ENCODE measurements at places on chromosomes 3 and 15.

DNA sequence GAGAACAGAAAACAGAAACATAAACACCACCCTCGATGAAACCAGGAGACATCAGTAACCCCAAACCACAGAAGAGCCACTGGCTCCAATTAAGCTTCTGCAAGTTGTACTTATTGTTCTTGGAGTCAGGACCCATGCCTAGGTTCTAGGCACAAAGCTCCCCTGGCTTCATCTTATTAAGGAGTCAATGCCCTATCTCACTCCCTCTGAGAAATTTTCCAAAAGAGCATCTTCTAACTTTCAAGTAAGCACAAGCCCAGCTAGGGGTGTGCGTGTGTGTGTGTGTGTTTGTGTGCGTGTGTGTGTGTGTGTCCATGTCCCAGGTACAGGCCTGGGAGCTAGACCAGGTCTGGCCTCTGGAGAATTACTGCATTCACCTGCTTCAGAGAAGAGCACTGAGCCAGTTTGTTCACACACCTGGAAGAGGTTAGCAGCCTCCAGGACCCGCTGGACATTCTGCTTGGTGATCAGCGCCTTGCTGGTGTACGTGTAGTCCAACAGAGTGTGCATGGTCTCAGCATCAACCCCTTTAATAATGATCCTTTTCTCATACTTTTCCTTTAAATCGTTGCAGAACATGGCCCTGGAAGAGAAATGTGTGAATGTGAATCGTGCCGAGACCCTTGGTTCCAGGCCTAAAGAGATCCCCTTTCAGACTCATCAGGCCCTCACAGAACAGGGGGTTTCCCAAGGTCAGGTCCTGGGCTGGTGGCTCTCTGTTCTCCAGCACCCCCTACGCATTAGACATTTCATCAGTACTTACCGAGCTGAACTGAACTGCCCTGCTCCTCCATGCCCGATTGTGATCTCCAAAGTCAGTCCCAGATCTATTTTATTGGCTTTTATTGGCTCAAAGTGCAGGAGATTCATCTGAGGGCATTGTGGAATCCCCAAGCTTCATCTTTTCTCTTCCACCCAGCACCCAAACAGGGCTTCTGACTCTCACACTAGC, 27.8 kb downstream of the KLHL6 start:
- DNase-seq, result no peak

- DNase-seq, result no peak
Measured at GRCh38 chr3:56321383-56321782, 146.9 kb downstream of the ERC2 start.

DNA sequence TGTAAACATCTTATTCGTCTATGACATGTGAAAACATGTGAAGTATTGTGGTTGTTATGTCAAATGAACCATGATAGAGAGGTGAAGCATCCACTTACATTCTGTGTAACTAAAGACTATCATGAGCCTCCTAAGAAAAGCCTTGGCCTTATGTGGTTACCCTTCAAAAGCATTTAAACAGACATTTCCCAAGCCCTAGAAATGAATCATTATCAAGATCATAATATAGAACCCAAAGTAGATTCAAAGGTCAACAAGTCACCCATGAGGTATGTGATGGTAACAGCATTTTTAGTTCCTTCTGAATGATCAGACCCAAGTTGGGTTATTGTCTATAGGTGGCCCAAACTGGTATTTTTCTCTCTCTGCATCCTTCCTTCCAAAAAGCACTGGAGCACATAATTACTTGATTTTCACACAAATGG, 408.0 kb downstream of the TBL1XR1 start:
- no peak for DNase-seq

DNA sequence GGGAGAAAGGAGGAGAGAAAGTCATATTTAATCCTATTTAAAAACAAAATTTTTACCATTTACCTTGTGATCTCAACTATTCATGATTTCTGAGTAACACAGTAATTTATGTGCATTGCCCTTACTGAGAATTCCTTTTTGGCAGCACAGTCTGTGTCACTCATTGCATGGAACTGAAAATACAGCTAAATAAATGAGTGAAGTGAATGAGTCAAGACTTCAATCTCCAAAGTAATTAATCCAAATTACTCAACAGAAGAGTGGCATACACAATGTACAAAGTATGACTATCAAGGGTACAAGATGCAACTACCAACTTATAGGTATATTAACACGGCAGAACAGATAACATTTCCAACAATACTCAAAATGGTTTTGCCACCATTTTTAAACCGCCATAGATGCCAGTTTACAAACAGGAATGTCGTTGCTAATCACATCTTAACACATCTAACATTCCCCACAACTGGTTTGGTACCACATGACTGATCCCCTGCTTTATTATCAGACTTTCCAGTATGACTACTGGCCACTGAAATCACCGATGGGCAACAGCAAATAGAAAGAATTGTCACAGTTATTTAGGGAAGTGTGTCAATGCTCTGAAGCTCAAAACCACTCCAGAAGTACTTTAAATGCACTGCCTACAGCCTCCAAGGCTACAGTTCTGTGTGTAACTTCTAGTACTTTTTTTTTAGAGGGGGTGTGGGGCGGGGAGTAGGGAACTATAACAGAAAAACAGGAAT, 410.4 kb downstream of the SHQ1 start:
- no peak for DNase-seq

DNA sequence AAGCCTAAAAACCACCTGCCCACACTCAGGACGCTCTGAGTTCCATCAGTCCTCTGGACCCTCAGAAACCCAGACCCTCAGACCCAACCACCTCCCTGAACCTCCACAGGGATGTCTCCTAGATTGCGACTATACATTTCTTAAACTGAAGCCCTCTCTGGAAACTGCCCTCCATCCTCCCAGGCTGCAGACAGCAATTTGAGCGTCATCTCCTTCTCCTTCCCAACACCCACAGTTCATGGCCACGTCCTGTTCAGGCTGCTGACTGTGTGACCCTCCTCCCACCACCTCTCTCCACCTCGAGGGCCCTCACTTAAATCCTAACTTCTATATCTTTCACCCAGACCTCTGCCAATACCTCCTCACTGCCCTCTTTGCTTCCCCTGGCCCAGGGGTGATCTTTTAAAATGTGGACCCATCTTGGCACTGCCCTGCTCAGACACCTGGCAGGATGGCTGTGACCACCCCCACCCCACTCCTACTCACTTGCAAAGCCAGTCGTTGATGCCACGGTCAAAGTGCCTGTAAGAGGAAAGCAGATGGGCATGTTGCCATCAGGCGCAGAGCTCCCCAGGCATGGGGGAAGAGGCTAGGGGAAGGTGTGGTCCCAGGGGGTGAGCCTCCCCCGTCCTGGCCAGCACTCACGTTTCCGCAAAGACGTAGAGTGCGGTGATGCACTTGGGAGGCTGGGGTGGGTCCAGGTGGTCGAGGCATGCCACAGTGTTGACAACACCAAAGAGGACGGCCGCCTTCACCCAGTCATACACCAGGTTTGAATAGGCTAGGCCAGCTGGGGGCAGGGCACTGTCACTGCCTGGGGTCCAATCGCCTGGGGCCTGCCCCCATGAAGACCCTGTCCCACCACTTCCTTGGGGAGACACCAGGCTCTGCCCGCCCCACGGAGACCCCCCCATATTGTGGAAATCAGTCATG, 6.0 kb downstream of the HHATL start:
- no peak for DNase-seq

GRCh38 chr3:45020534-45020933, 5.6 kb upstream of the CLEC3B start:
- DNase-seq, result no peak

Measured in activated CD4-positive, alpha-beta T cell treated with anti-CD3 and anti-CD28 coated beads, Interleukin-2, amount 50 U/mL, for 48 hours (primary cell).